ENCODE measurements at places on chromosomes 5 and 9. TPM values are rescaled to one million over a fixed set of nuclear protein-coding genes. Genes with fewer than 3 reads are reported as not detected.

The POLR1E gene
- total RNA-seq = 31.1 TPM

The SPATA31D4 gene
- total RNA-seq = not detected

The MEIKIN gene
- not detected for total RNA-seq

The DMGDH gene
- total RNA-seq = 0.64 TPM

The FGF18 gene
- total RNA-seq = 0.15 TPM

The OSMR gene
- 40.2 TPM for total RNA-seq

The ZNF483 gene
- 0.76 TPM for total RNA-seq

The MRNIP gene
- 10.7 TPM for total RNA-seq

The PCDHA1 gene
- total RNA-seq = not detected

The PCDHGA1 gene
- total RNA-seq = 0.29 TPM

DNA sequence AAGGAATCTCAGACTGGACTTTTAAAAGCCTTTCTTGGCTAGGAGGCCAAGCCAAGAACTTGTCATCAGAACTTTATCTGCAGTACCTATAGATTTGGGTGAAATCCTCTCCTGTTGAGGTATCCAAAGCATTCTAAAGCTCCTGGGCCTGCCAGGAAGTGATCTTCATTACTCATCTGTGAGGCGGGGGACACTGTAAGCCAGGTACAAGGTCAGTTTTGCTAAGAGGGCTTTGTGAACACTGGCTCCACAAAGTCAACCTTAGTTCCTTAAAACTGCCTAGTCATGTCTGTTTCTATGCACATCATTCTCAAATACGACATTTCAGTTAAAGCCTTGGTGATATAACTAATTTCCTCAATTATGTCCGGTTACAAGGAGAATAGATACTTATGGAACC lies 236.7 kb downstream of the PIK3R1 start:
- H3K27me3 ChIP-seq = no peaks in the 10 kb centered on the region
- H3K4me3 ChIP-seq = no peak overlapping the region
- no peak for DNase-seq
- peaks cover 36% of the 10 kb centered on the region for H3K4me1 ChIP-seq
- H3K36me3 ChIP-seq = no peaks in the 10 kb centered on the region
- H3K27ac ChIP-seq = no peak overlapping the region

GRCh38 chr9:132776891-132777290 lies 101.2 kb downstream of the AK8 start:
- H3K27me3 ChIP-seq = no peaks in the 10 kb centered on the region
- no peak overlapping the region for H3K27ac ChIP-seq
- no peaks in the 10 kb centered on the region for H3K4me1 ChIP-seq
- no peaks in the 10 kb centered on the region for H3K36me3 ChIP-seq

- no peak overlapping the region for H3K27ac ChIP-seq
- H3K27me3 ChIP-seq = no peaks in the 10 kb centered on the region
- H3K4me3 ChIP-seq = no peak overlapping the region
Measured at GRCh38 chr5:154868702-154869101, 10.3 kb downstream of the CNOT8 start.

DNA sequence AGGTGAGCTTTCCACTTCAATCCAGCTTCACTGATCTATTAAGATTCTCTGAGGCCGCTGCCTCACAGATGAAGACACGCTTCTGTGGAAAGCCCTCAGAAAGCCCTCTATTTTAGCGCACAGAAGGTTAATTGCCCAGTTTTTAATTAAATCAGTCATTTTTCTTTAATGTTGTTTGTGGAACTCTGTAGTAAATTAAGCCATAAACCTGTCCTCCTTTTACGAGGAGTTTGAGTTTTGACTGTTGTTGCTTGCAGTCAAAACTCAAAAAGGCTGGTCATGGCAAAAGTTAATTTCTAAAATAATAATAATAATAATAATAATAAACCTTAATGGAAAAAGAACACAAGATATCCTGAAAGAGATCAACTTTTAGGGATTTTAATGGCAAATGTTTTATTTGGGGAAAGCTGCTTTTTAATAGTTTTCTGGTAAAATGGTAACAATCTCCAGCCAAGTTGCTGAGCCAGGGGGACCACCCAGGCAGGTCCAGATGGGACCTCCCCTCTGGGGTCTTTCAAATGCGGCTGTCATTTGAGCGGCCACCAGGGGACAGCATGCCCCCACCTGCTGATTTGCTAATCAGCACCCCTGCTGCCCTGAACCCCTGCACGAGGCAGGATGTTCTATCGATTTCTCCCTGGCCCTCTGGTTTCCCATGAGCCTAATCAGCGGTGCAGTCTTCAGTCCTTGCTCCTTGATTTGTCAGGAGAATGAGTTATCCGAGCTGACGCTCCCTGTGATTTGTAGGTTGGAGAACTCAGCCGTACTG lies 247.2 kb downstream of the FSTL4 start:
- no peak for DNase-seq
- no peak overlapping the region for H3K4me3 ChIP-seq
- H3K36me3 ChIP-seq = no peaks in the 10 kb centered on the region

DNA sequence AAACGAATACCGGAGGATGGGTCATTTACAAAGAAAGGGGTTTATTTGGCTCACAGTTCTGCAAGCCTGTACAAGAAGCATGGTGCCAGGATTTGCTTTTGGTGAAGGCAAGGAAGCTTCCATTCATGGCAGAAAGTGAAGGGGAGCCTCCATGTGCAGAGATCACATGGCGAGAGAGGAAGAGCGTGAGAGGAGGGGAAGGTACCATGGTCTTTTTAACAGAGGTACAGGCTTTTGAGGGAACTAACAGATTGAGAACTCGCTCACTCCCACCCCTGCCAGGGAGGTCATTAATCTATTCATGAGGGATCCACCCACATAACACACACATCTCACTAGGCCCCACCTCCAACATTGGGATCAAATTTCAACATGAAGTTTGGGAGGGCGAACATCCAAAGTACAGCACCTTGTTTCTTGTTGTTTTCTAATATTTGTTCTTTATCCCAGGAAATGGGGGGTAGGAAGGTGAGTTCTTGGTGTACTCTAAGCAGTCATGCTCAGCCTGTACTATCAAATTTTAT lies 18.5 kb downstream of the TMC1 start:
- no peak for DNase-seq
- peaks cover 36% of the 10 kb centered on the region for H3K4me1 ChIP-seq
- H3K27ac ChIP-seq = peak overlapping the region; percentile 60
- H3K4me3 ChIP-seq = no peak overlapping the region

GRCh38 chr5:5318426-5319190 lies 103.9 kb upstream of the ICE1 start:
- H3K4me1 ChIP-seq = no peaks in the 10 kb centered on the region
- H3K27ac ChIP-seq = no peak overlapping the region
- H3K27me3 ChIP-seq = no peaks in the 10 kb centered on the region
- no peaks in the 10 kb centered on the region for H3K36me3 ChIP-seq
- H3K4me3 ChIP-seq = no peak overlapping the region
- DNase-seq = no peak

GRCh38 chr5:140336388-140336787 lies 10.0 kb downstream of the HBEGF start:
- H3K27ac ChIP-seq = peak overlapping the region; percentile 68
- H3K4me3 ChIP-seq = no peak overlapping the region
- peaks cover 10% of the 10 kb centered on the region for H3K4me1 ChIP-seq
- H3K27me3 ChIP-seq = no peaks in the 10 kb centered on the region
- DNase-seq = no peak
- peaks cover 11% of the 10 kb centered on the region for H3K36me3 ChIP-seq

DNA sequence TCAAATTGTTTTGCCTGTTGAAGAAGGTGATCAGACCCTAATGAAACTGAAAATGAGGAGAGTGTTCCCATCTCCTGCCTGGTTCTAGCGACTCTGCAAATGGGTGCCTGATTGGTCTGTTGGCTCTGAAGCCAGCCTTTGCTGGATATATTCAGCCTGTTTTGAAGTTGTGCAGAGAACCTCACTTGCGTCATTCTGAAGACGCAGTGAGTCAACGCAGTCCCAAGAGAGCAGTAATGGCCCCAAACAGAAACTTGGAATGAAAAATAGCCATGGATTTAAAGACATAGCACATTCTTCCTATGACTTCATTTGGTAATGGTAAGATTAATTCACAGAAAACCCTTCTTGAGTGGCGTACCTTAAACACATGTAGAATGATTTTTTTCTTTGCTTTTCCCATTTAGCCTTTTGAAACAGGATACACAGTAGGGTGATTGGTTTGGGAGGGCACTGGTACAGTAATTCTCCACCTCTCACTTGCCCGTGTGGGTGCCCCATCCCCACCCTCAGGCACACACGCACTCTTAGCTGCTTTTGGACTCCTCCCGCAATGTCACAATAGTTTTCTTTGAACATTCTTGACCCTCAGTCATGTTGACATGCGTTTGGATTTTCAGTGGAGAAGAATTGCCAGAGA lies 54.1 kb upstream of the ABL1 start:
- no peaks in the 10 kb centered on the region for H3K27me3 ChIP-seq
- H3K36me3 ChIP-seq = no peaks in the 10 kb centered on the region
- DNase-seq = no peak
- peak overlapping the region; percentile 89 for H3K27ac ChIP-seq

- H3K27ac ChIP-seq = no peak overlapping the region
- H3K36me3 ChIP-seq = no peaks in the 10 kb centered on the region
- H3K4me3 ChIP-seq = no peak overlapping the region
- DNase-seq = no peak
- H3K4me1 ChIP-seq = peaks cover 13% of the 10 kb centered on the region
- H3K27me3 ChIP-seq = peaks cover 3% of the 10 kb centered on the region
Measured at GRCh38 chr9:32378496-32378895, 5.9 kb upstream of the ACO1 start.

DNA sequence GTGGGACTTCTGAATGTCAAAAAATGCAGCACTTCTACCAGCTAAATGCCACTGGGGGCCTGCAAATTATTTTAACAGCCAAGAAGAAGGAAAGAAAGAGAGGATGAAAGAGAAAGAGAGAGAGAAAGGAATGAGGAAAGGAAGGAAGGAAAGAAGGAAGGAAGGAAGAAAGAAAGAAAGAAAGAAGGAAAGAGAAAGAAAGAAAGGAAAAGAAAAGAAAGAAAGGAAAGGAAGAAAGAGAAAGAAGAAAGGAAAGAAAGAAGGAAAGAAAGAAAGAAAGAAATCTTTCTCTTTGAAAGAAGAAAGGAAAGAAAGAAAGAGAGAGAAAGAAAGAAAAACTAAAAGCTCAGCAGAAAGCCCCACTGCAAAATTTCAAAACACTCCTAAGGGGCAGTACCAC lies 69.2 kb upstream of the SV2C start:
- no peak overlapping the region for H3K4me3 ChIP-seq
- no peaks in the 10 kb centered on the region for H3K4me1 ChIP-seq
- DNase-seq = no peak
- H3K27ac ChIP-seq = no peak overlapping the region

DNA sequence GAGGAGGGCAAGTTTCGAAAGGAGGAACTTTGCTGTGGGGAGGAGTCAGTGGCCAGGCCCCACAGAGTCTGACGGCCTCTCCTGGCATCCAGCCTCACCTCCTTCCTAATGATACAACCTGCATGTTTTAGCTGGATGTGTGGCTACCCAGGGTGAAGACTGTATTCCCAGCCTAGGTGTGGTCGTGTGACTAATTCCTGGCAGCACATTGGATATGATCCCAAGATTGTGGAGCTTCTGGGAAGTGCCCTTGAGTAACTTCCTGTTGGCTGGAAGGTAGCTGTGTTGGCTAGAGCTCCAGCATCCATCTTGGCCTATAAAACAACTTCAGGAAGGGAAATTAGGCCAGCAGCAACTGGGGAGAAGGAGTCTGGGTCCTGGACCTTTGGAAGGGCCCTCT lies 19.0 kb upstream of the LPCAT1 start:
- no peaks in the 10 kb centered on the region for H3K27me3 ChIP-seq
- no peaks in the 10 kb centered on the region for H3K36me3 ChIP-seq
- H3K4me3 ChIP-seq = no peak overlapping the region
- H3K27ac ChIP-seq = peak overlapping the region; percentile 55

DNA sequence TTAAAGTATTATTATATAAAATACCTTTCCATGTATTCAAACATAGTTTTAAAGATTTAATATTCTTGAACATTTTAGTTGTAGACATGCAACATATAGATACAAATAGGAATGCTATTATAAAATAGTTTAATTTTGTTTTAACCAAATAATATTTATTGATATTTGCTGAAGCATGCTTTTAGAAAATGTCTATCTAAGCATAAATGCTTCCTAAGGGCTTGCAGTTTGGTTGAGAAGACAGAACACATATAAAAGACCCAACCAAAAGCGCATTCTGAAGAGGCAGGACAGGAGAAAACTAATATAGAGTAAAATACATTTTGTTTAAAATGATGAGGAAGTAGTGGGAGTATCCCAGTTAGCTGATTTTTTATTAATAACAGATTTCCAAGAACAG lies 181.5 kb upstream of the ISL1 start:
- no peaks in the 10 kb centered on the region for H3K4me1 ChIP-seq
- DNase-seq = no peak
- no peak overlapping the region for H3K27ac ChIP-seq

DNA sequence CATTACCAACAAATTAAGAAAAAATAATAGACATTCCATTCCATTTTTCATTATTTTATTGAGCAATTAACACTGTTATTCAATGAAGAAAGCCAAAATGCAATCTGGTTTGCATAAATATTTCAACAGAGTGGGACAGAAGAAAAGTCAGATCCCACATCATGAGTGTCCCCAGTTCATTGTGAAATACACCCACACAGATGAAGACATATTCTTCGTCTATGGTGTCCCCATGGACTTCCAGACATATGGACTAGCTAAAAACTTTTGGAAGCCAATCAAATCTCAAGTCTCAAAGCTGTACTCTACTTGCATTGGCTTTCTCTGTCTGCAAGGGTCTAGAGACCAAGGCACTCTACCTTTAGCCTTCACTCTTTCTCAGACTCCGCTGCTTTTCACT lies 194.3 kb downstream of the SEMA5A start:
- no peaks in the 10 kb centered on the region for H3K4me1 ChIP-seq
- no peak overlapping the region for H3K27ac ChIP-seq
- H3K27me3 ChIP-seq = no peaks in the 10 kb centered on the region
- H3K4me3 ChIP-seq = no peak overlapping the region

DNA sequence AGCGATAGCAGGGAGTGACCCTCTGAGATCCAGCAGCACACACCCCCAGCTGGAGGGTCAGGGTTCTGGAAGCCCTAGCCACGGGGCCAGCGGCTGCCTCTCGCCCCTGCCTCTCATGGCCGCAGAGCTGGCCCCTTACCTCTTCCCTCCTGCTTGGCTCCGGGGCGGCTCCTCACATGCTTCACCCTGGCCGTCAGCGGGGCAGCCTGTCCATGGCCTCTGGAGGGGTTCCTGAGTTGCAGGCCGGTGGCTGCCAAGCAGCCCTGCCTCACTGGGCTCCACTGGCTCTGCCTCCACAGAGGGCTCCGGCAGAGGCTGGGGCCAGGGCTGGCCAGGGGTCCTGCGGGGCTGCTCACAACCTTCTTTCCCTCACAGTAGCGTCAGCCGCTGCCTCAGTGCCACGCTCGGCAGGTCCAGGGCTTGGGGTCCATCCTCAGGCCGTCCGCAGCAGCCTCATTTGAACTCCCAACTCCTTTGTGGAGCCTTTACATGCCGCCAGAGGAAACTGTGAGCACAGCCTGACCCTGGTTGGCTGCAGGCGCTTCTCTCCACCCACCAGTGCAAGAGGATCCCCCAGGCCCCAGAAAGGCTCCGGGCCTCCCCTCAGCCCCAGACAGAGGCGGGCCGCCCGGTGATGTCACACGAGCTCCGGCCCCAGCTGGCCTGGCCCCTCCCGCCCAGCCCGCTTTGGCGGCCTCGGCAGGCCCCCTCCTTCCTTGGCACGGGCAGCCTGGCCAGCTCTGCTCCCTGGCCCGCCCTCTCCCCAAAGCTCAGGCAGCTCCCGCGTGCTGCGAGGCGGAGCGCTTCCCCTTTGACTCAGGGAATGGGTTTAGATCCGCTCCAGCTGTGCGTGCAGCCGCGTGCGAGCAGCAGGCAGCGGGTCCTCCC lies at the start of gene ANGPTL2:
Gene ANGPTL2 (minus strand): TSS at position 460 of the 888 bp plus-strand sequence. CDS start 13,904 bp downstream, outside the sequence.
- H3K4me3 ChIP-seq = peak within 1 kb of the TSS; percentile 61
- H3K36me3 ChIP-seq = no peaks in the 10 kb centered on the region
- no peaks in the 10 kb centered on the region for H3K27me3 ChIP-seq
- H3K27ac ChIP-seq = peak within 1 kb of the TSS; percentile 92
- peaks cover 35% of the 10 kb centered on the region for H3K4me1 ChIP-seq
